Activated CD4-positive, CD25-positive, alpha-beta regulatory T cell (primary cell): ENCODE measurements at places on chromosomes 6 and 20.

DNA sequence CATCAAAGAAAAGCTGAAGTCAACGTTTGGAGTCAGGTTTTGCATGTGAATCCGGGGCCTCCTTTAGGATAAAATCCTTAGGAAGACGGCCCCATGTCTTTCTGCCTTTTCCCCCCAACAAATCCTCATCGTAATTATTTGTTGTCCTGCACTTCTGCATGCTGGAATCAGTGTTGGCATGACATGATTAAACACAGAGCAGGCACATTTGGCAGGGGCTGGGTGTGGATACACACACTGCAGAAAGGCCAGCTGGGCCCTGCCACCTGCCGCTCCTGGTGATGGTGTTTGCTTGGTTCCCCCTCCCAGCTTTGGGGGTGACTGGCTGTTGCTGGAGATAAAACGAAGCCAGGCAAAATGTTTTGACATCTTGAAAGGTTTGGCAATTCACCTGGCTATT lies 46.3 kb upstream of the FOXA2 start:
- DNase-seq: no peak

DNA sequence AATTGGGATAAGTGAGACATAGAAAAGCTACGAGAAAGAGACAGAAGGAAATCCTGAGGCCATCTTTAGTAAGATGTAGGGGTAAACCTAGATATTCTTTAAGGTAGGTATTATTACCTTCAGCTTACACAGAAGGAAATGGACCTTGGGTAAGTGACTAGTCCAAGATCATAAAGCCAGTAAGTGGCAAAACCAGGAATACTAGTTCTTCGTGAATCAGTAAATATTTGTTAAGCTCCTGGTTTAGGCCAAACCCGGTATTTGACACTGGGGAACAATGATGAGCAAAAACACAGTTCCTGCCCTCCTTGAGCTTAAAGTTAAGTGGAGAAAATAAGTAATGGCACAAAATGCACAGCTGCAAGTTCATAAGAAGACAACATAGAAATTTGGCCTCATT lies 5.3 kb downstream of the TRIM39 start:
- DNase-seq: no peak

DNA sequence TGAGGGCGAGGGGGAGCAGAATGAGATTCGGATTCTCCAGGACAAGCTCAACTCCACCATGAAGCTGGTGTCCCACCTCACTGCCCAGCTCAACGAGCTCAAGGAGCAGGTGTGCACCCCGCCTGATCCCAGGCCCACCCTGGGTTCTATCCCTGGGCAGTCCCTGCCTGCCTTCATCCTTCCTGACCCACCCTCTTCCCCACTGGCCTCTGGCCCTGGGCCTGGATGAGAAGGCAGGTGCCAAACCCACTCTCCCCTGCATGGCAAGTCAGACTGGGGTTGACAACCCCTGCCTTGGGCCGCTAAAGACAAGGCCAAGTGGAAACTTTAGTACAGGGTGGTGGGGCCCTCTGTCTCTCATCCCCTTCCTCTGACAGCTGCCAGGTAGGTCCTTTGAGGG lies 16.5 kb downstream of the UQCC2 start:
- no peak for DNase-seq

GRCh38 chr6:14921170-14921569 lies 324.7 kb upstream of the JARID2 start:
- DNase-seq: no peak

- DNase-seq: no peak
These were observed 17.8 kb upstream of the RSPO3 start for GRCh38 chr6:127100510-127101140.

DNA sequence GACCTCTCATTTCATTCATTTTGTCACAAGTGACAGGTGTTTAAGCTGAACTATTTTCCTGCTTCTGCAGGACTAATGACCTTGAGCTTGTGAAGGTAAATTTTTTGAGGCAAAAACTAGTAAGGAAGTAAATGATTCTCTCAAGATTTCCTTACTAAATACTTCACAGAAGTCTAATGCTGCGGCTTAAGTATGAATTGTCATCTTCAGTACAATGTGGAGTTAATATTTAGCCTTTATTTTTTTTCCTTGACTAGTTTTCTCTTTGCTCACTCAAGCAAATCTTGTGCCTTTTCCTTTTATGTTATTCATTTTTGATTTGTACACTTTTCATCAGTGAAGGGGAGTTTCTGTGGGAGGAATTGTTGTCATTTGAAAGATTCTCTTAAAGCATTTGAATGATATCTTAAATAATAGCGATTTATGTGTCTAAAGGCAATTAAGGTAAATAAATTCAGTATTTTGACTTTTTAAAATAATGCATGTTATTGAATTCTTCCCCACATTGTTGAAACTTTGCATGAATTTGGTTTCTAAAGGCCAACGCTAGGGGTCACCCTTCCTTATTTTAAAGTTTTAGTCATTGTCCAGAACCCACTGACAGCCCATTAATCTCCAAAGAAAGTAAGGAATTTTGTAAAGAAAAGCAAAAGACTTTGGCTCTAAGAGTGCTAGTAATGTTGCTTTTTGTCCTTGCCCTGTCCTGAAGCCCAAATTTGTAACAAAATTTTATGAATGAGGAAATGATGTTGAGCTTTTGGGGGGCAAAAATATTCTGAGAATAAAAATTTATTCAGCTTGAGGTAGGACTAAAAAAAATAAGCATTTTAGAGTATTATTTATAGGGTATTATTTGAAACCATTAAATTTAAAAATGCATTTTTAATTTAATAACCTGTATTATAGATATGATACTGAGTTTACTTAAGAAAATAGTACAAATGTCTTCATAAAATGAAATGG lies 157.4 kb upstream of the LAMA2 start:
- DNase-seq: no peak

DNA sequence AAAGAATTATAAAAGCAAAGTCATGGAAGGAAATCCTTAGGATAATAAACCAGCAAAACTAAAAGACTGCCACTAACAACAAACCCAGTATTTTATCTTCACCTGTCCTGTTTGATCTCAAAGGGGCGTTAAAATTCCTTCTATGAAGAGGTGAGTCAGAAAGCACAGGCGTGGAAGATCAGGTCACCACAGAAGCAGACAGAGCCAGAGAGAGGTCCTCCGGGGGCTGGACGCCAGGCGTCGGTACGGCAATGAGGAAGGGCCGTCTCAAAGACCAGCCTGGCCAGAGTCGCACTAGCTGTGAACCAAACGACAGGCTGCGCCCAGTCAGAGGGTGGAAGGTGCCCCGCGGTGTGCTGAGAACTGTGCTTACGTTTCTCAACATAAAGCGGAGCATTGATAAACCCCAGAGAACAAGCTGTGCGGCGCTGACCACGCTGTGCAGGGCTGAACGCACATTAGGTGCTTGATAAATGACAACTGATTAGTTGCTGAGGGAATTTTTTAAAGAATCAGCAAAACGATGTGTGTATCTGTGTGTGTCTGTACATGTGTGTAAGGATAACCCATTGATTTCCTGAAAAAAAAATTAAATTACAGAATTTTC lies 85.6 kb downstream of the RNASET2 start:
- no peak for DNase-seq

DNA sequence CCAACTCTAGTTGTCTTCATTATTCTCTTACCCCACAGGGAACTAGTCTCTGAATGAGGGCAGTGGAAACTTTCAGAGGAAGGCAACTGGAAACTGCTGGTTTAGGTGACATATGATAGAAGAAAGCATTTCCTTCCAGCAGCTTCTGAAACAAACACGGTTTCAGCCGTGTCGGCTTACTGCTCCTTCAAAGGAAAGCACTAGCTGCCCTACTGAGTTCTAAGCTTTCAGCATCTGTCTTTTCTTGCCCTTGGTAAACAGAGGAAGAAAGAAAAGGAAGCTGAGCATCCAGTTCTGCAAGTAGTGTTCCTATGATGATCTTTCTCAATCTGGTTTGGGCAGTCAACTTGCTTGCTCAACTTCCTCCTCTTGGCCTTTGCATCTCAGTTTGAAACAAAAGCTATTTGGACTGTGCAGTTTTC lies 117.5 kb upstream of the CEP85L start:
- no peak for DNase-seq

DNA sequence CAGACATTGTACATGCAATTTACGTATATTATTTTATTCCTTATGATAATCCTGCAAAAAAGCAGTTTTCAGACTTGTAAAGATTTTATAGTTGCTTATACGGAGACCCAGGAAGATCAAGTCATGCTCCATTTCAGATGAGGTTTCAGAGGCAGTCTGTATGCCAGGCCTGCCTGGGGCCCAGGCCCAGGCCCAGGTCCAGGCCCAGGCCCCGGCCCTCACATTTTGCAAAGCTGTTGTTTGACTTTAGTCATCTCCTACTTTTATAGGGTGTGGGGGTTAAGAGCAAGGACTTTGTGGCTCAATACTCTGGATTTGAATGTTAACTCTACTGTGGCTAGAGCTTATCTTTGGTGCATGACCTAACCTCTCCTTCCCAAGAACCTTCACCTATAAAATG lies 217.9 kb downstream of the SAMD5 start:
- DNase-seq: no peak

DNA sequence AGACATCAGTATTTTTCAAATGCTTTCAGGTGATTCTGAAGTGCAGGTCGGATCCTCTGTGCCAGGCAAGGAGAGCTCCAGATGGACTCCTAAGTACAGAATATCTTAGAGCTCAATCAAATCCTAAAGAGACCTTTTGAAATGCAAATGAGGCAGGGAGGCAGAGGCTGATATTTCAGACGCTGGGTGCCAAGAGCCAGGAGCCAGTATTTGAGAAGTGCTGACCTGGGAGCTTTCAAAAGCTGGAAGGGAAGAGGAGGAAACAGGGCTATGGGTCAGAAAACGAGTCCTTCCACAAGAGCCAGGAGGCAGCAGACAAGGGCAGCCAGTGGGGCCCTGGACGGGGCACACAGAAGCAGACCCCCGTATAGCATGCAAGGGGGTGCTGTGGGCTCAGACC lies 46.1 kb upstream of the DSN1 start:
- no peak for DNase-seq

DNA sequence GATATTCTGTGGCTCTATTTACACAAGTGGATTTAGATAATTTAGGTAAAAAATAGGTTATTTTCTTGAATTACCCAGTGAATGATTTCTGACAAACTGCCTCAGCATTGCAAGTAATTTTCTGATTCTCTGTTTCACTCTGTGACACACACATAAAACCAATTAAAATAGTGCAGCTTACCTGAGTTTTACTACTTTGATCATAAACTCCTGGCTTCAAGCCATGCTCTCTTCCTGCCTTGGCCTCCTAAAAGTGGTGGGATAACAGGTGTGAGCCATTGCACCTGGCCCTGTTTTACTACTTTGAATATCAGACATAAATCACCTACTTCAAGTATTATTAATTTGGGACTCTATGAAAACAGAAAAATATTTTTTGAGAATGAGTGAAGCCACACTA lies 462.9 kb downstream of the ADGRB3 start:
- no peak for DNase-seq

DNA sequence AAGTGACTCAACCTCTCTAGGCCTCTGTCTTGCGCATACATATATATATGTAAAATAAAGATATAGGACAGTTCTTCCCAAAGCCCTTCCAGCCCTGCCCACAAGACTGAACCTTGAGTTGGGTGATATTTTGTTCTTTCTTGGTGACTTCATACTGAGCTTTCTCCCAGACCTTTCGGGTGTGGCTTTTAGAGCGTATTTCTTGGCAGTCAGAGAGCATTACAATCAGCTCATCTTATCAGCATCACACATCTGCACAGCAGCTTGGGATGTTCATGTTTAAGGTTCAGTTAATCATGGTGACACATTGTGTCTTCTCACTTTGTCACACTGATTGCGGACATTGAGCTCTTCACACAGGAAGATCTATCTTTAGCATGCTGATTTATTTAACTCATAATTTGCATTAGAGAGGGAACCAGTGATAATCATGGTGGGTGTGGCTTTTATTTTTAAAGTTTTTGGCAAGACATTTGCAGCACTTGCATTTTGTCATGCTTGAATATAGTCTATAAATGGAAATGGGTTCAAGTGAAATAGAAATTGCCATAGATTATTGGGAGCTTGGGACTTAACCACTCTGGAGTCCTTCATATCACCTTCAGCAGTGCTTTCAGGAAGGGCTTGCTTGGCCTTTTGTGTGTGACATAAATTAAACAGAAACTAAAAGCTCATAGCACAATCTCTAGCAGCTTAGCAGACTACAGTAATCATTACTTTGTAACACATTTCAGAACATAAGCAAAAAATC lies 8.3 kb downstream of the KIF3B start:
- DNase-seq: no peak
